ENCODE measurements at places on chromosomes 11 and 22.

DNA sequence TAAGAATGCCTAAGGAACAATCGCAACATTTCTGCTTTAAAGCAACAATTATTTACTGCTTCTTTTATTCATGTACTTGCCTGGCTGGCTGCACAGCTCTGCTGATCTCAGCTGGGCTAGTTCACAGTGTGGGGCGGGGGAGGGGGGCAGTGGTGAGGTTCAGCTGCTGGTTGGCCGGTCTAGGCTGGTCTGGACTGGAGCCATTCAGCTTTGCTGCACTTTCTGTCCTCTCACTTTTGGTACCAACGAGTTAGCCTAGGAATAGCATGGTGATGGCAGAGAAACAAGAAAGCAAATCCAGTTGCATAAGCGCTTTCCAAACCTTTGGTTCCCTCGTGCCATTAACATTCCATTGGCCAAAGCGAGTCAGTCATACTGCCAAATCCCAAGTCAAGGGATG, 16.0 kb upstream of the MIF start:
- DNase-seq, result no peak

DNA sequence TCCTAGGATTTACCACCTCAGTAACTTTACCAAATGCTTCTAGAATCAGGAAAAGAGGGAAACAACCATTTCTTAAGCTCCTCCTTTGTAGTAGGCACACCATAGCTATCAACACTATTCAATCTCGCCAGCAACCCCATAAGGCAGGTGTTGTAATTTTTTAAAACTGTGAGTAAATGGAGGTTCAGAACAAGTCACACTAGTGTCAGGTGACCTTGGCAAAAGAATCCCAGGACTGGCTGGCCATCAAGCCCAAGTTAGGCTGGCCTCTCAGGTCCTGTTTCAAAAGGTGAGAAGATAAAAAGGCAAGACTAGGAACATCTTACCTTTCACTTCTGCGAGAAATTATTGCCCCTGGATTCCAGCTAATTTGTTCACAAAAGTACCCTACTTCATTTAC, 713 bp downstream of the TOP3B start:
- DNase-seq, result no peak

- no peak for DNase-seq
These were observed 4.0 kb upstream of the RCOR2 start for GRCh38 chr11:63920939-63921417.

- DNase-seq, result peak; percentile 70
These were observed 3.2 kb downstream of the CHST1 start for GRCh38 chr11:45662096-45662664.

DNA sequence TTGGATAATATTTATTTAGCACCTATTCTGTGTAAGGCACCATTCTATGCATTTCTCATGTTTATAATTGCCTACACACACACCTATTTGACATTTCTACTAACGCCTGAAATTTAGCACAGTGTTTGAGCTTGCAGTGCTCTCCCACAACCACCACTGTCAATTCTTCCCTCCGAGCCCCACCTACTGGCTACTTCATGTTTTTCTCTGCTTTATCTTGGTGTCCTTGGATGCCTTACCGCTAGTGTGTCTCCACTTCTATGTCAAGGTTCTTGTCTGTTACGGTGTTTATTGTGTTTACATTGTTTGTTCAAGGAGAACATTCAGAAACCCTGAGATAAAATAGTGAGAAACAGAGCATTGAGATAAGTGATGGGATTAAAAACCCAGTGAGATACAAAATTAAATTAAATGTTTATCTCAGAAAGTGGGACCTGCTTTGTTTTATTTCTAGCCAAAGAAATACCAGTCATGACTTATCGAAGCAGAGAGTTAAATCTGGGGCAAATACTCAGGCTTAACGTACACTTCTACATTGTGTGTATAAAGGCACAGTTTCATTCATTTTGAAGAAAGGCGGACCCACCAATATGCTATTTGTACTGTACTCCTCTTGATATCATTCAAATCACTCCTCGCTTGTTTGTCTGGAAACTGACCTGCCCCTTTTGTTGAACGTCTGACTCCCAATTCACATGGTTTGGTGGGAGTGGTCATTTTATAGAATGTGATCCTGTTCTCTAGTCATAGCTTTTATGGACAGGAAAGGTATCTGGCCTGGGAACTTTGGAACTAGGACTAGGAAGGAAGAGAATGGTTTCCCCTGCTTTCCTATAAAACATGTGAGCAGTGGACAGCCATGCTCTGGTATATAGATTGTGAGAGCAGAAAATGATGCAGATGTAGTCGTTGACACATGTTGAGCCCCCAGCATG, 39.2 kb upstream of the SLC36A4 start:
- DNase-seq, result no peak

DNA sequence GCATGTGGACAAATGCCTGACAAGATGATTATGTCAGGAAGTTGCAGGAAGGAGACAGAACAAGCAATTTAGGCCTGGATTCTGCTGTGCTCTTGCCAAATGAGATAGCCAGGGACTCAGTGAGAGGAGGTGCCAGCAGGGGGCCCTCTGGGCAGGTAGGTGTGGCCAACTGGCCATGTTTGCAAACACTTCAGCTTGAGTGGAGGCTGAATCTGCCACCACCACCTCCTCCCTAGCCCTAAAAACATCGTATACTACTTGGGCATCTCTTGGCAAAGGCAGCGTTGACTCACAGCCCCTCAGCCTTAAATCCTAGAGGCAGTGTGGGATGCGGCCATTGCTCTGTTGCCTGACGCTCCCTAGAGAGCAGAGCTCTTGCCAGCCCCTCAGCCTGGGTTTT, 95.1 kb upstream of the PLET1 start:
- DNase-seq, result no peak

- DNase-seq, result no peak
These were observed 762 bp upstream of the CCDC134 start for GRCh38 chr22:41799486-41800347.

DNA sequence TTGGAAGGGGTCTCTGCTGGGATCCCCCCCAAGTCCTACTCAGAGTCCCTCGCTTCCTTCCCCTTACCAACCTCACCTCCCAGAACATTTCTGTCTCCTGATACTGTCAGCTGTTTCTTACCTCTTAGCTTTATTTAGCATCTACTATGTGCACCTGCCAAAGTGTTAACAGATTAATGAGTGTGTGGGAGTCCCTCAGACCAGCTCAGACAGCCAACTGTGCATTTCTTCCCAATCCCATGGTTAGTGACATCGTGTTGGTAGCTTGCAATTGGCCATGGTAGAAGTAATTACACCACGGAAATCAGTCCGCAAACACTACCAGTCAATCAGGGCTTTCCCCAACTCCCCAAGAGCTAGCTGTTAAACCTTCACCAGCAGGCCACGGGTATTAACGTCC, 150.6 kb downstream of the DSCAML1 start:
- DNase-seq, result no peak

DNA sequence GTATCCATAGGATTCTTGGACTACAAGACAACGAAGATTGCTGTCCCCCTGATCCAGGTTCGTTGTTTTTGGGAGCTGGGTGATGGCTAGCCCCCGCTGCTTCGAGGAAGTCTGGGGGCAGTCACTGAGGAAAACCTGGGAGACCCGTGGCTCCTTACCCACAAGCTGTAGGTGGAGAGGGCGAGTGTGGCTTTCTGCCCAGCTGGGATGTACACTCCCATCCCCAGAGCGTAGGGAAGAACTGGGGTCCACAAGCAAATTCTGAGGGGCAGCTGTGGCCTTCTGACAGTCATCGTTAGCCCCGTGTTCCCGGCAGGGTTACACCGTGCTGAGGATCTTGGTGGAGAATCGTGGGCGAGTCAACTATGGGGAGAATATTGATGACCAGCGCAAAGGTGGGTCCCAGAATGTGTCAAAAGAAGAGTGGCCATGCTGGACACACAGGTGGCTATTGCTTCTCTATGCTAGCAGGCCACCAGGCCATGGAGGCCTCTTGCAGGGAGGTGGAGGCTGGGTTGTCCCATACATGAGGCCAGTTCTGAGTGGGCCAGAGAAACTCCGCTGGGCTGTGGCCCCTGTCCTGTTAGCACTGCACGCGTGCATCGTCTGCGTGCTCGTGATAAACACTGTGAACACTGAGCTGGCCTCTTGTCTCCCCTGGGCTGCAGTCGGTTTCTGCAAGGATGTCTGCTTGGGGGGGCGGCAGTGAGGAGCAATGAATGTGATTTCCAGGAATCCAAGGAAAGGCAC, 39.8 kb downstream of the GLB1L2 start:
- no peak for DNase-seq

GRCh38 chr11:34238533-34238932, 119.3 kb downstream of the ABTB2 start:
- DNase-seq, result peak; percentile 31

DNA sequence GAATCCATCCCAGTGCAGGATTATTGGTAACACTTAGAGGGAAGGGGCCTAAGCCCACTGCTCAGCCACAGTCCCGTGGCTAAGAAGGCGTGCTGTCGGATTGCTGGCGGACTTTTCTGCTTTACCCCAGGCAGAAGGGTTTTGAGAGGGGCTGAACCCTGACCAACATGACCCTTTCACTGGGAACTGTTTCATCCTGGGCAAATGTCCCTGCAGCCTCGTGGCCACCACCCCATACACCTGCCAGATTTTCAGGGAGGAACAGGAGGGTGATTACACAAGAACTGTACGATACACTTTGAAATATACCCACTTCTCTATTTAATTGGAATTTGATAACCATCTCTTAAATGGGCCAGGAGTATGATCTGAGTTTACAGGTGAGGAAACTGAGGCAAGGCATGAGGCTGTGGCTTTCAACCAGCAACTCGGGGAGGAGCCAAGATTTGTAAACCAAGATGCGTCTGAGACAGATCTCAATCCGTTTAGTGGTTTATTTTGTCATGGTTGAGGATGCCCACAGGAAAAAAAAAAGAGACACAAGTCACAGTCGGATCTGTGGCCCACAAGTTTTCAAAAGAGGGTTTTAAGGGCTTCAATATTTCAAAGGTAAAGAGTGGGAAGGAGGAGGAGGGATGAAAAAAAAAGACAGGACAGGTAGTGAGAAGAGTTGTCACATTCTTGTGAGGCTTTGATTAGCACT, 6.1 kb upstream of the APOL3 start:
- DNase-seq, result no peak

- no peak for DNase-seq
These were observed 122.8 kb downstream of the SHANK2 start for GRCh38 chr11:71129624-71130023.

Data from cardiac septum (tissue), 1 donor.